ENCODE measurements at places on chromosomes 3 and 15. TPM values are rescaled to one million over a fixed set of nuclear protein-coding genes. Genes with fewer than 3 reads are reported as not detected.
A peak's percentile ranks its signal among the peaks of the same experiment; 100 is the strongest.

GPR62 gene
- not detected for polyA plus RNA-seq

- peaks cover 3% of the 10 kb centered on the region for H3K27me3 ChIP-seq
- H3K36me3 ChIP-seq = no peaks in the 10 kb centered on the region
- H3K4me3 ChIP-seq = peak overlapping the region; percentile 17
- no peak overlapping the region for H3K27ac ChIP-seq
These were observed 180.5 kb downstream of the TAFA4 start for GRCh38 chr3:68751888-68752287.

GRCh38 chr3:197216914-197217313 is 81.5 kb downstream of the DLG1 start:
- peaks cover 50% of the 10 kb centered on the region for H3K4me1 ChIP-seq
- no peak overlapping the region for H3K27ac ChIP-seq
- no peaks in the 10 kb centered on the region for H3K36me3 ChIP-seq
- DNase-seq = no peak
- no peak overlapping the region for H3K4me3 ChIP-seq

GRCh38 chr3:46089237-46090011 is 62.1 kb upstream of the XCR1 start:
- no peak overlapping the region for H3K4me3 ChIP-seq
- peaks cover 33% of the 10 kb centered on the region for H3K4me1 ChIP-seq
- H3K36me3 ChIP-seq = no peaks in the 10 kb centered on the region
- H3K27ac ChIP-seq = peak overlapping the region; percentile 5

NR2F2 gene
- not detected for polyA plus RNA-seq

GRCh38 chr3:107850681-107851080 is 240.2 kb downstream of the CD47 start:
- H3K4me3 ChIP-seq = no peak overlapping the region
- H3K36me3 ChIP-seq = peaks cover 5% of the 10 kb centered on the region
- DNase-seq = no peak

GRCh38 chr3:64995857-64996551 is 308.2 kb upstream of the ADAMTS9 start:
- no peak for DNase-seq
- no peaks in the 10 kb centered on the region for H3K4me1 ChIP-seq
- H3K27me3 ChIP-seq = no peaks in the 10 kb centered on the region
- no peak overlapping the region for H3K27ac ChIP-seq
- no peaks in the 10 kb centered on the region for H3K36me3 ChIP-seq
- no peak overlapping the region for H3K4me3 ChIP-seq

CHRD gene
- not detected for polyA plus RNA-seq
